ENCODE measurements at places on chromosomes 3 and 15. TPM values are rescaled to one million over a fixed set of nuclear protein-coding genes. Genes with fewer than 3 reads are reported as not detected.

Gene XIRP1
- total RNA-seq: not detected

DNA sequence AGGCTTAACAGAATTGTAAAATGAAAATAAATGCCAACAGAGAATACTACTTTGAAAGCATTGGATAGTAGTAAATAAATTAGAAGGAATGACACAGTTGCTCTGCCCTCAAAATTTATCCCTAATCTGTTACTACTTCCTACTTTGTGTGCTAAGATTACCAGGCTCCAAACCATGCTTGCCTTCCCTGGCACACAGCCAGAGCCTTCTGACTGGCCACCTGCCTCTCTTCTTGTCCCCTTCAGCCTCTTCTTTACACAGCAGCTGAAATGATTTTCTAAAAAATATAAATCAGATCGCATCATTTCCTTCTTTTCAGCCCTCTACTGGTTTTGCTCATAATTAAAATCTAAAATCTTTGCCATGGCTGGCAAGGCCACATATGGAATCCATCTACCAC is 334.1 kb downstream of the FHIT start:
- DNase-seq: no peak

DNA sequence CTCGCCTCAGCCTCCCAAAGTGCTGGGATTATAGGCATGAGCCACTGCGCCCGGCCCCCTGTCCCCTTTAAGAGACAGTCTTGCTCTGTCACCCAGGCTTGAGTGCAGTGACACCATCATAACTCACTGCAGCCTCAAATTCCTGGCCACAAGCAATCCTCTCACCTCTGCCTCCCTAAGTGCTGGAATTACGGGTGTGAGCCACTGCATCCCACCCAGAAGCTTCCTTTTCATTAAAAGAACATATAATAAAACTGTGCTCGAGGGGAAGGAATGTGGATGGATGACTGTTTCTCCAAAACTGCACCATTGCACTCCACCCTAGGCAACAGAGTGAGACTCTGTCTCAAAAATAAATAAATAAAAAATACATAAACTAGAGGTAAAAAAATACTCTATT is 70.1 kb downstream of the NCEH1 start:
- DNase-seq: no peak

GRCh38 chr3:21534462-21534861 is 216.5 kb downstream of the ZNF385D start:
- DNase-seq: no peak

DNA sequence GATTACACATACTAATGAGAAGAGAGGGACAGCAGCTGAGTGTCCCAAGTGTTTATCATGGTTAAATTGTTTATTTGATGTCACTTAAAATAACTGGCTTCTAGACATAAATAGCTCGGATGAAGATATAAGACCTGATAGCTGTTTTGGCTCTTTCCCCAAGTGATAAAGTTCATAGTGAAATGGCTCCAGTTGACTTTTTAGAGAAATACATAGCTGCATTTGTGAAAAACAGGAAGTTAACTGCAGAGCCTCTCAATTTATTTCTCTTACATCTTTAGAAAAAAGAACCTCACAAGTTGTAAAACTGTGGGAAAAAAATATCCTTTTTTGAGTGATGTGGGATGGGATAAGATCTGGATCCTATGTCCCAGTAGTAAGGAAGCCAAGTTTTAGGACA is 332.9 kb upstream of the RASGRP1 start:
- no peak for DNase-seq

All from GM23338 (cell line).